CD8-positive, alpha-beta T cell (primary cell): ENCODE measurements at places on chromosomes 3 and 15.

DNA sequence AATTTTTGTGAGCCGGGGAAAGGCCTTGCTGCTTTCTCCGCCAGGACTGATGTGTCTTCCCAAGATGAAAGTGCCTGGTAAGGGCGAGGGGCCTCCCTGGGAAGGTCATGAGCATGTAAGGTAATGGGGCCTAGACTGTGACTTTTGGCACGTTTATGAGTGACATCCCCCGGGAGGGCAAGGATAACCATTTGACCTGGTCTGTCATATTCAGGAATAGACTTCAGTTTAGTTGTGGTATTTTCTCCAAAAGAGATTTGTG, 631 bp upstream of the CNBP start:
- DNase-seq, result no peak

GRCh38 chr3:195005251-195005620, 265.7 kb downstream of the XXYLT1 start:
- DNase-seq, result no peak

GRCh38 chr3:15040844-15041243, 24.3 kb downstream of the MRPS25 start:
- DNase-seq, result no peak

GRCh38 chr3:177196456-177197040, 734 bp downstream of the TBL1XR1 start:
- DNase-seq, result peak; percentile 75

GRCh38 chr15:67444100-67444499, 76.8 kb upstream of the C15orf61 start:
- DNase-seq, result no peak

- no peak for DNase-seq
Observed at GRCh38 chr15:56758770-56759449, 25.6 kb upstream of the ZNF280D start.
